B cell (primary cell): ENCODE measurements at places on chromosomes 7 and 10. TPM values are rescaled to one million over a fixed set of nuclear protein-coding genes. Genes with fewer than 3 reads are reported as not detected.

Gene NPFFR1
- not detected in 2 replicates for total RNA-seq

Gene NPS
- not detected in 2 replicates for total RNA-seq

Gene FGL2
- 6.5 and 7.0 TPM in 2 replicates for total RNA-seq

Gene OLAH
- total RNA-seq: not detected in 2 replicates

Gene GJD4
- total RNA-seq: not detected in 2 replicates

Gene RHOBTB1
- 0.07 and 1.1 TPM in 2 replicates for total RNA-seq

Gene SPDYE8
- not detected in 2 replicates for total RNA-seq
